Upper lobe of right lung (tissue), 1 donor: ENCODE measurements at places on chromosomes 1 and 21.

DNA sequence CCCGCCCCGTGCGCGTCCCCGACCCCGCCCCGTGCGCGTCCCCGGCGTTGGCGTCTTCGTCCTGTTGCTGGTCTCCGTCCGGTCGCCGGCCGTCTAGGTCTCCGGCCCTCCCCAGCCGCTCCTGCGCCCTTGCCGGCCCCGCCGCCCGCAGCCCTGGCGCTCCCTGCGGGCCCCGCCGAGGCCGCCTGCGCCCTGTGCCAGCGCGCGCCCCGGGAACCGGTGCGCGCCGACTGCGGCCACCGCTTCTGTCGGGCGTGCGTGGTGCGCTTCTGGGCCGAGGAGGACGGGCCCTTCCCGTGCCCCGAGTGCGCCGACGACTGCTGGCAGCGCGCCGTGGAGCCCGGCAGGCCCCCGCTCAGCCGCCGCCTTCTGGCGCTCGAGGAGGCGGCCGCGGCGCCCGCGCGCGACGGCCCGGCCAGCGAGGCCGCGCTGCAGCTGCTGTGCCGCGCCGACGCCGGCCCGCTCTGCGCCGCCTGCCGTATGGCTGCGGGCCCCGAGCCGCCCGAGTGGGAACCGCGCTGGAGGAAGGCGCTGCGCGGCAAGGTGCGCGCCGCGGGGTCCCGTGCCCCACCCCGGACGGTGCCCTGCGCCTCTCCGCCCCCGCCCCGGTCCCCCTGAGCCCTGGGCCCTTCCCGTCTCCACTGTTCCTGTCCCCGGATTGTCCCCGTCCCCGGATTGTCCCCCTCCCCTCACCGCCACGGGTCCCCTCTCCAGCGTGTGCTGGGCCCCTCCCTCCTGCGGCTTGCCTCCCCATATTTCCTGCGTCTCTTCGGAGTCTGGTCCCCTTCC, at the start of gene RNF187:
RNF187 (plus strand) TSS at position 47 of the 789 bp plus-strand sequence.
- H3K27me3 ChIP-seq, result no peaks in the 10 kb centered on the region
- peaks cover 20% of the 10 kb centered on the region for H3K4me1 ChIP-seq
- DNase-seq, result peak; percentile 96
- H3K36me3 ChIP-seq, result peaks cover 22% of the 10 kb centered on the region

- no peak overlapping the region for H3K4me3 ChIP-seq
- H3K27me3 ChIP-seq, result no peaks in the 10 kb centered on the region
- no peaks in the 10 kb centered on the region for H3K36me3 ChIP-seq
- no peak for DNase-seq
- no peaks in the 10 kb centered on the region for H3K4me1 ChIP-seq
These were observed 56.5 kb downstream of the RHOU start for GRCh38 chr1:228791791-228792190.

DNA sequence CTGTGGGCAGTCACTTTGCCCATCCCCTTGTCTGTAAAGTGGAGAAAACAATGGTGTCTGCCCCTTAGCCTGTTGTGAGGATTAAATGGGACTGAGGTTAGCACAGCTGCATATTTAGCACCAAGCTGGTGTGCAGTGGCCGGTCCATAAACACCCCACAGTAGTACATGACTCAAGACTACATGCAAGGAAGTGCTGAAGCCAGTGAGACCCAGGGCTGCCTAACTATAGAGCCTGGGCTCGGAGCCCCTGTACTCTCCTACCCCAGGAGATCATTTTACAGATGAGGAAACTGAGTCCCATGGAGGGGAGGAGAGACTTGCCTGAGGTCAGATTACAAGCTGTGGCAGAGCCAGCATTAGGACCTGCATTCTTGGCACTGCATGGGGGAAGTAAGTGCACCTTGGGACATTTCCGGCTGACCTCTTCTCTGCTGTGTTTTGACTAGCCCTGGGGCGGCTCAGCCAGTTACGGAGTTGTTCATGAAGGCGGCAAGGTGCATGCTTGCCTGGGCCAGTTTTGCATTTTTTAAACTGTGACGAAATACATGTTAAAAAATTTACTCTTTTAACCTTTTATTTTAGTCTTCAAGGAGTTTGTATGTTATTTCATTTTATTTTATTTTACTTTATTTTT, 3.2 kb downstream of the SERINC2 start:
- DNase-seq, result peak; percentile 71
- H3K27me3 ChIP-seq, result peaks cover 5% of the 10 kb centered on the region
- H3K4me3 ChIP-seq, result no peak overlapping the region
- peaks cover 14% of the 10 kb centered on the region for H3K4me1 ChIP-seq
- no peak overlapping the region for H3K27ac ChIP-seq

DNA sequence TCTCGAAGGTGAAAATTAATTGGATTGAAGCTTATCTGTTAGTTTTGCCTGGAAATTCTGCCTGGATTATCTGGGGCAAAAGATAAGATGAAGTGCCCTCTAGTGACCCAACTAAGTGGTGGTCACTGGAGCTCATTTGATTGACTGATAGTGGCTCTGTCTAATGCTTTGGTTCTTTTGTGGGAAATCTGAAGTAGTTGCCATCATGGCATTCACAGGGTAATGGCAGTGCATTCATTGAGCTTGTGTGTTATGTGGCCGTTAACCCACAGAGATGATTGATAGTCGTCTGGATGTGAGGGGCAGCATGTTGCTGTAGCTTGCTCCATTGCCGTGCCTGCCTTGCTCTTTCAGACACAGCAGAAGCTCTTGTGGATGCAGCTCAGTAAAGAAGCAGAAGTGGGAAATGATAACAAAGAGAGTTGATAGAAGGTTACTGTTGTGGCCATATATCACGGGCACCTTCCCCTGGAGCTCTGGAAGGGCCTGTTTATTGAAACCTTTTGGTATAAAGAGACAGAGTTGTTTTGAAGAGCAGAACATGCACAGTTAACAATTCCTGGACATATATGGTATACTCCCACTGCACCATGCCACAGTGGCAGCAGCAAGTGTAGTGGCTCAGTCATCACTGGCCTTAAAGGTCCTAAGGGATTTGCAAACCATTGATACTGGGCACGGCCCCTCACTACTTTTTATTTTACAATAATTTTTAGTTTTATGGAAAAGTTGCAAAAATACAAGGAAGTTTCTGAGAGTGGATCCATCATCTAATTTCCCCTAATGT, 42.0 kb downstream of the CXADR start:
- H3K27ac ChIP-seq, result no peak overlapping the region
- H3K36me3 ChIP-seq, result no peaks in the 10 kb centered on the region
- no peak for DNase-seq
- H3K4me1 ChIP-seq, result no peaks in the 10 kb centered on the region

- no peaks in the 10 kb centered on the region for H3K36me3 ChIP-seq
- peaks cover 4% of the 10 kb centered on the region for H3K4me1 ChIP-seq
- no peak for DNase-seq
- no peak overlapping the region for H3K27ac ChIP-seq
These were observed 3.2 kb downstream of the NR0B2 start for GRCh38 chr1:26910343-26911160.

GRCh38 chr21:34599534-34600101, 15.3 kb downstream of the RCAN1 start:
- H3K4me3 ChIP-seq, result no peak overlapping the region
- no peaks in the 10 kb centered on the region for H3K4me1 ChIP-seq
- no peak for DNase-seq
- H3K27ac ChIP-seq, result no peak overlapping the region
- no peaks in the 10 kb centered on the region for H3K27me3 ChIP-seq

GRCh38 chr1:17011092-17011438, 663 bp downstream of the ATP13A2 start:
- H3K4me3 ChIP-seq, result peak overlapping the region; percentile 83
- H3K36me3 ChIP-seq, result no peaks in the 10 kb centered on the region
- no peak for DNase-seq

- peak overlapping the region; percentile 0 for H3K4me3 ChIP-seq
- H3K27me3 ChIP-seq, result peaks cover 100% of the 10 kb centered on the region
- no peak overlapping the region for H3K27ac ChIP-seq
- DNase-seq, result peak; percentile 61
- H3K36me3 ChIP-seq, result no peaks in the 10 kb centered on the region
These were observed 2.2 kb downstream of the SIM2 start for GRCh38 chr21:36700971-36701755.

- H3K27ac ChIP-seq, result no peak overlapping the region
- H3K4me3 ChIP-seq, result no peak overlapping the region
- H3K27me3 ChIP-seq, result no peaks in the 10 kb centered on the region
- H3K4me1 ChIP-seq, result no peaks in the 10 kb centered on the region
These were observed 270.7 kb upstream of the CSF3R start for GRCh38 chr1:36753451-36753850.
